Activated naive CD4-positive, alpha-beta T cell (primary cell): ENCODE measurements at places on chromosomes 1 and 21.

GRCh38 chr1:8427986-8428385 is 110.1 kb downstream of the SLC45A1 start:
- no peak for DNase-seq

GRCh38 chr1:180912211-180912800 is 391 bp upstream of the KIAA1614 start:
- DNase-seq, result no peak

- DNase-seq, result no peak
Observed at GRCh38 chr1:168700575-168701268, 28.3 kb downstream of the DPT start.

- DNase-seq, result peak; percentile 12
Observed at GRCh38 chr1:7827126-7827955, 25.5 kb downstream of the UTS2 start.

GRCh38 chr1:12121212-12122003 is 45.4 kb upstream of the TNFRSF1B start:
- DNase-seq, result no peak

DNA sequence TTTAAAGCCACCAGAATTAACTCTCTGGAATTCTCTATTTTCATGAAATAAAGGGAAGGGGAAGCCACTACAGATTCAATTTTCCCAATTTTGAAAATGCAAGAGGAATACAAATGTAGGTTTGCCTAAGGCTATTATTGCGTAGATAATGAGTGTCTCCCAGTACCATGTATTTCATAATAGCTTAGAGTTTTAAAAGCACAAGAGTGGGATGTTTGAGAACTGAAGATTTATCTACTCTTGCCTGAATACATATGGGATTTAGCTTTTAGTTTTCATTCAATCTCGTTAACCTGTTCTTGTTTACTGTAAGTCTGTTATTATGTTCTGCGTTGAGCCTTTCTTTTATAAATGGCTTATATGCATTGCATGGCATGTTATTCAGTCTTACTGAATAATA is 795.1 kb downstream of the BRINP3 start:
- no peak for DNase-seq

DNA sequence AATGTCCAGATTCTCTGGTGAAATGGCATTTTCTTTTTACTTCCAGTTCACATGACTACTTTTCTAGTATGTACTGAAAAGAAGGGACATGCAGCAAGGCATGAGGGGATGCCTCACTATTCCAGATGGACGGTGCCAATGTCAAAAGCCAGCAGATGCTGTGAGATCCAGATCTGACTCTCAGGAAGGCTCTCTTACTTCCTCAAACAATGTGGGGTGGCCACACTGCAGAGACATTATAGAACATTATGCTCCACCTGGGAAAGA is 17.7 kb downstream of the CRYZ start:
- DNase-seq, result no peak

GRCh38 chr1:22275626-22276395 is 132.9 kb upstream of the WNT4 start:
- no peak for DNase-seq

DNA sequence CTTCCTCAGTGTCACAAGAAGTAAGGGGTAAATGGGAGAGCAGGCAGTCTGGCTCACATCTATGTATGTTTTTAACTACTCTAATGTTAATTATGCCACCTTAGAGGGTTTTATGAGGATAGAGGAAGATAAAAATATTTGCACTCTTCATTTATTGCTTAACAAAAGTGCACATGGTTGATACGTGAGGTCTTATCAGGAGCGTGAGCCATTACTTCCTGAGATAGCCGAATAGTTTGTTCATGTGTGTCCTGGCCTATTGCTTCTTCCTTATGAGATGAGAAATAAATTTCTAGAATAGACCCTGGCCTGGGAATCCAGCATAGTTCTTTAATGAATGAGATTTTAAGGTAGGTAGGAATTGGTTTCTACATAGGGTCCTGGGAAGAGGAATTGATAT is 471.1 kb upstream of the B3GALT2 start:
- DNase-seq, result no peak

GRCh38 chr1:110319332-110320167 is 19.6 kb upstream of the RBM15 start:
- no peak for DNase-seq

- DNase-seq, result no peak
Observed at GRCh38 chr1:153192697-153193096, 10.5 kb upstream of the LELP1 start.

DNA sequence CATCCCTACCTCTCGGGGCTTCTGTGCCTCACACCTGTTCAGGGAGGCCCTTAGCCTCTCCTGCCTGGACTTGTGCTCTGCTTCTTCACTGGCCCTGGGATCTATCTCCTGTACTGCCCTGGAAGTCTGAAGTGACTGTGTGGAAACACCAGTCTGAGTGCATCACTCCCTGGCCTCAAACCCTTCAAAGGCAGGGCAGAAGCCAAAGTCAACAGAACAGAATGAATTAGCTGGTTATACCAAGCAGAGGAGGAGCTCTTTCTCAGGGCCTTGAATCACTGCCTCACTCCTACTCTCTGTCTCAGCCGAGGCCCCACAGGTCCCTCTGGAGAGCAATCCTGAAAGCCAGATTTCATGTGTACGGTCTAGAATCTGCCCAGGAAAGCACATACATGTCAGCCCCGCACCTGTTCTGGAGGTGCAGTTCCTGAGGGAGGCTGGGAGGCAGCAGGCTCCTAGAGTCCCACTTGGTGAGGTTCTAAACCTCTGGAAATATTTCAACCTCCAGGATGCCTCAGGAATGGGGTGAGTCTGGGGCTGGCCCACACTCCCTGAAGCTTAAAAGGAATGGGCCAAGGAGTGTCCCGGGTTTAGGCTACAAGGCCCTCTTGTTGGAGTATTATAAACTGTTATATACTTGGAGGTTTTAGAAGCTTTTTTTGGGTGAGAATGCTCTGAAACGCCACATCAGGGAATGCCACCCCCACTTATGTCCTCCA is 98.3 kb downstream of the ABCA4 start:
- no peak for DNase-seq

- no peak for DNase-seq
Observed at GRCh38 chr1:208445758-208446203, 201.6 kb upstream of the PLXNA2 start.

DNA sequence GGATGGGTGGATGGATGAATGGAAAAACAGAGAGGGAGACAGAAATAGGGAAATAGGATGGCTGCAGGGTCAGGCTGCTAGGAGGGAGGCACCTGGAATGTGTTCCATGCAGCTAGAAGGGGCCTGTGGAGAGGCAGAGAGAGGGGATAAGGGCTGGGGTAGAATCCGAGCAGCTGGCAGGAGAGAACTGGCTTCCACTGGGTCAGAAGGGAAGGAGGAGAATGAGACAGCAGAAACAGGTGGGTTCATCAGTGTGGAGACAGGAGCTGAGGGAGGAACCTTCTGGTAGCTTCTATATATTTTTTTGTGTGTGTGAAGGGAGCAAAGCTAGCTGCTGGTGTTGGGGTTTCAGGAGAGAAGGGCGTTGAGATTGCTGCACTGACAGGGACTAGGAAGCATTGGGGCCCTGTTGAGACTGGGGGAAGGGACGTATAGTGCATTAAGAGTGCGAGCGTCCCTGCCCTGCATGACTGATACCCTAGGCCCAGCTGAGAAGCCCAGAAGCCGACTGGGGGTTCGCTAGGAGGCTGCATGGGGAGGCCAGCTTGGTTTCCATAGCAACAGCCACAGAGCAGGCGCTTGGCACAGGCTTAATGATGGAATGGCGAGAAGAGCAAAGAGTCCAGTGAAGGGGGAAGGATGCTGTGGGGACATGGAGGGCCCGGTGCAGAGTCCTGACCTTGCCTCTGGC is 14.8 kb upstream of the KIF21B start:
- DNase-seq, result no peak

- no peak for DNase-seq
Observed at GRCh38 chr1:1162597-1163537, 10.8 kb upstream of the TTLL10 start.

GRCh38 chr1:195740862-195741261 is 867.4 kb downstream of the KCNT2 start:
- DNase-seq, result no peak

- no peak for DNase-seq
Observed at GRCh38 chr1:155253797-155254196, 1.5 kb downstream of the ENTREP3 start.

DNA sequence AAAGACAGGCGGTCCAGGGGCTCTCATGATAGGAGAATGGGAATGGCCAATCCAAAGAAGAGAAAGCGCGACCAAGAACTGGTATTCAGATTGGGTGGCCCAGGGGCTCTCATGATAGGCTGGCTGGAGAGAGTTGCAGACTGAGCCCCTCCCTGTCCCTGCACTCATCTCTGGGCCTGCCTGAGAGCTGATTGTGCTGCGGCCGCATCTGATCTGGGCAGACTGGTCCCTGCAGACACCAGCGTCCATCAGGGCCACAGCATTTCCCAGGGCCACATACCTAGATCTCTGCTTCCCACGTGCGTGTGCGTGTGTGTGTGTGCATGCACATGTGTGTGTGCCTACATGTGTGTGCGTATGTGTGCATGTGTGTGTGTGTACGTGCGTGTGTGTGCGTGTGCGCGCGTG is 30.4 kb upstream of the MAN1C1 start:
- no peak for DNase-seq

GRCh38 chr1:197933647-197934046 is 16.5 kb downstream of the LHX9 start:
- DNase-seq, result no peak

DNA sequence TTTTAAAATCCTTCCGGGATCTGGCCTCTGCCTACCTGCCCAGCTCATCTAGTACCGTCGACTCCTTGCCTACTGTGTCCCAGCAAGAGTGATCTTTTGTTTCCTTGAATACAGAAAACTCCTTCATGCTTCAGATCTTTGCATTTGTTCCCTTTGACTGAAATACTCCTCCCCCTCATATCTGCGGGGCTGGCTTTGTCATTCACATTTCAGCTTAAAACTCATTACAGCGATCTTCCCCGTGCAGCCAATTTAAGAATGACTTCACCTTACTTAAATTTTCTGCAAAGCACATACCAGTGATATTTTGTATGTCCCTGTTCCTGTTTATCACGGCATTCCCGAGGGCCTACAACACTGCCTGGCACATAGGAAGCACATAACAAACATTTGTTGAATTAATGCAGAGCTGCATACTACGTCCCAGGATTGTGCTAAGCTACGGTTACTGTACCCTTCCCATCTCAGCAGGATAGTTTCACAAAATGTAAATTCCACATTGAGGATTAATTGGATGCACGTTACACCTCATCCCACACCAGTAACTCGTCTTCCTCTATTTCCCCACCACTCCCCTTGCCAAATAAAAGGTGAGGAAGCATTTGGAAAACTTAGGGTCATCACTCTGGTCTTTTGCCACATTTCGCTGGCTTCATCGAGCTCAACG is 837 bp upstream of the DESI2 start:
- DNase-seq, result no peak

- no peak for DNase-seq
Observed at GRCh38 chr1:207941665-207942064, 30.7 kb upstream of the CD34 start.

- DNase-seq, result no peak
Observed at GRCh38 chr1:230632273-230632873, 9.9 kb upstream of the COG2 start.

GRCh38 chr1:198701766-198702539 is 63.1 kb downstream of the PTPRC start:
- DNase-seq, result no peak

DNA sequence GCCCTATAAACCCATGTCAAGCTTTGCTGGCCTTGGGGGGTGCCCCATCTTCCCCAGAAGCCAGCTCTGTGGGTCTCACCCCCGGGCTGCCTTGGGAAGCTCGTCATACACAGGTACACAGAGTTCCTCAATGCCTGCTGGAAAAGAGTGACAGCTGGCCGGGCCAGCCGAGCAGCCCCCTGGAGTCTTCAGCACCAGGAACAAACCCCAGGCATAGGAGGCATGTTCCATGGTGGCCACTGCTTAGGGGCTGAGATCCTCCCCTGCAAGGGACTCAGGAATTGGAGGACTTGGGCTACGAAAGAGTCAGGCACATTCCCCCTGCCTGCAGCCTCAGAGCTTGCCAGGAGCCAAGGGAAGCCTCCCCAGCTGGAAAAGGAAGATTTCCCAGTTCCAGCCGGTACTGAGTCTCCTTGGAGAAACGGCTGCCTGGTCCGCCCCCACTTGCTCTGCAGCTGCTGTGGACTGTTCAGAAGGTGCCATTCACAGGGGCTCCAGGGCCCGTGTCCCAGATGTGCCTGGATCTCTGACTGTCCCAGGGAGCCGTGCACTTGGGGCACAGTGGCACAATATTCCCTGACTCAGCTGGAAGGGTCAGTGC is 89.5 kb downstream of the STUM start:
- no peak for DNase-seq

- no peak for DNase-seq
Observed at GRCh38 chr1:178094739-178095645, 1.1 kb downstream of the RASAL2 start.

DNA sequence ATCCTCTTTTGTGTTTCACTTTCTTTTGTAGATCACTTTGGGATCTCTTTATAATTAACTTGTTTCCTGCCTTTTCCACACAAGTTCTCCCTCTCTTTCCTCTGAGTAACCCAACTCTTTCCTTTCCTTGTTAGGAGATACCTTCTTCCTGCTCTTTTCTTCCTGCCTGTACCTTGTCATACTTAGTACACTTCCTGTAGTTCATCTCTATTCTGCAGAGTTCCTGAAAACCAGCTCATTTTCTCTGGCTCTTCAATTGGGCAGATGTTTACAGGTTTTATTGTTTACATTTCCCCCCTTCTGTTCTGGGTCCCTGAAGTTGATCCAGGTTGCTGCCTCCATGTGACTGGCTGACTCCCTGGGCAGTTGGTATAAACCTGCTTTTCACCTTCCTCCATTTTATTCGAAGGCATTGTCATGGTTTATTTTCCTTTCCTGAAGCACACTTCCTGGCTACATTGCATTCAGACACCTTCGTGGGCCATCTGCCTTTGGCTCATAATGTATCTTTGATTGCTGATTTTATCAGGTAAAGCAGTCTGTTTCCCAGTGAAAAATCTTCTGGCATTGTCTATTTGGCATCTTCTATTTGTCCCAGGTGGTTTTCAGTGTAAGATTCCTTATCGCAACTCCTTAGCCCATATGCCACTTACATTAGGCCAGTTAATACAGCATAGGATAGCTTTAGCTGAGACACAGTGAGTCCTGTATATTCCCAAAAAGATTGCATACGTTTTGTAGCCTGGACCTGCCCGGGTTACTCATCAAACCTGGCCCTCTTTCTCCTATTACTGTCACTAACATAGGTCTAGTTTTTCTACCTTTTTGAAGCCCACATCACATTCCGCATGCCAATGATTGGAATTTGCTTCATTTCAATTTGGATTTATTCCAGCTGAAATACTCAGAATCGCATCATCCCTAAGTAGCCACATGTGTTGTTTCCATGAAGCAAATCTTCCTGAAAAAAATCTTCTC is 15.4 kb downstream of the CTH start:
- no peak for DNase-seq

DNA sequence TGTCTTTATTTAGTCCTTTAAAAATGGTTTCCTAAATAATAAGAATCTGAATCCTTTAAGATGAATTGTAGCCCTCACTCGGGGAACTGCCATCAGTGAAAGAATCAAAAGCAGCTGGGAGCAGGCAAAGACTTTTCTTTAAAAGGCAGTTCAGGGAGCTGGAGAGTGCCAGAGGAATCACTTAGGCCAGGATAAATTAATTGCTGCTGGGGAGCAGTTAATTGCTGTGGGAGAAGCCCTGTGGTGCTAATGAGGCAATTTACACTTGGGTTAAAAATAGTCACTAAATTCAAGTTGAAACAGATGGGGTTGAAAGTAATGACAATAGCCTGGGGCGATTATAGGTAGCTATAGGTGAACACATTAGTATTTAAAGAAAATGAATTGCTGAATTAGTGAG is 38.7 kb upstream of the COL24A1 start:
- no peak for DNase-seq
